ENCODE measurements at places on chromosomes 12 and 14.

DNA sequence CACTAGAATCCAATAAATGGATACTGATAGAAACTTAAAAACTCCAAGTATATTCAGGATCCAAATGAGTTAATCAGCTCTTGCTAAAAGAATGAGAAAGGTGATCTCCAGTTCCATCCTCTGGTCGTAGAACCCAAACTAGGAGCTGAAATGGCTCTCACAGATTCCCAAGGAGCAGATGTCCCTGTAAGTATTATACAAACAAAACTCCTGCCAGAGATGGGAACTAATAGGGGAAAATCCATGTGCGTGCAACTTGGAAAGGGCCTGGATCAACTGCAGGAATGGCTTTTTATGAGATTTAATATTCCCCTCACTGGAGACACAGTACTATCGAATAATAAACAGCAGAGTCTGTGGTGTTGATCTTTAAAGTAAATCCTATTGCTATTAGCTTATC, 309.2 kb upstream of the TBX3 start:
- no peak for DNase-seq

DNA sequence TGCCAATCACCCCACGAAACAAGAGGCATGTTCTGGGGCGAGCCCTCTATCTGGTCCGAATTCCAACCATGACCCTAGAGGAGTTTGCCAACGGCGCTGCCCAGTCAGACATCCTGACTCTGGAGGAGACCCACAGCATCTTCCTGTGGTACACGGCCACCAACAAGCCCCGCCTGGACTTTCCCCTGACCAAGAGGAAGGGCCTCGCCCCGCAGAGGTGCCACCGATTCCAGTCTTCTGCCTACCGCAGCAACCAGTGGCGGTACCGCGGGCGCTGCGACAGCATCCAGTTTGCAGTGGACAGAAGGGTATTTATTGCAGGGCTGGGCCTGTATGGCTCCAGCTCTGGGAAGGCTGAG, 1.7 kb downstream of the BTBD6 start:
- DNase-seq, result no peak

- no peak for DNase-seq
These were observed 19.7 kb upstream of the DUSP16 start for GRCh38 chr12:12582193-12582881.

- DNase-seq, result no peak
These were observed 4.4 kb downstream of the XRCC3 start for GRCh38 chr14:103710771-103711377.

- no peak for DNase-seq
These were observed 92.3 kb upstream of the SLCO1C1 start for GRCh38 chr12:20602641-20603391.

GRCh38 chr12:9077152-9078031, 38.3 kb downstream of the A2M start:
- no peak for DNase-seq

- DNase-seq, result peak; percentile 31
These were observed 1133.3 kb downstream of the BCL11B start for GRCh38 chr14:98138666-98139065.

GRCh38 chr12:26101350-26101734, 23.5 kb downstream of the BHLHE41 start:
- DNase-seq, result no peak

DNA sequence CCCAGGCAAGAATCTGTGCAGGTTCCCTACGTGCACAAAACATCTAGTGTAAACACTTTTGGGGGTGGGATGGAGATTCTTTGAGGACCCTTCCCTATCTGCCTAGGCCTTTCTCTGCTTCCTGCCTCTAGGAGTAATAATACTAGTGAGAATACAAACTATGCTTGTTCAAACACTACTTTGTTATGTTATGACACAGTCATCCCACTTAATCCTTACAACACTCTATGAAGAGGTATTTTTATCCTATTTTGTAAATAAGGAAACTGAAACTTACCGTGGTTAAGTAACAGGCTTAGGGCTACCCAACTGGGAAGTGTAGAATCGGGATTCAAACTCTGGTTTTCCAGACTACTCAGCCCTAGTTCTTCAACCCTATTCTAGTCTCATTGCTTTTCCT, 96.5 kb downstream of the KCNA5 start:
- no peak for DNase-seq

DNA sequence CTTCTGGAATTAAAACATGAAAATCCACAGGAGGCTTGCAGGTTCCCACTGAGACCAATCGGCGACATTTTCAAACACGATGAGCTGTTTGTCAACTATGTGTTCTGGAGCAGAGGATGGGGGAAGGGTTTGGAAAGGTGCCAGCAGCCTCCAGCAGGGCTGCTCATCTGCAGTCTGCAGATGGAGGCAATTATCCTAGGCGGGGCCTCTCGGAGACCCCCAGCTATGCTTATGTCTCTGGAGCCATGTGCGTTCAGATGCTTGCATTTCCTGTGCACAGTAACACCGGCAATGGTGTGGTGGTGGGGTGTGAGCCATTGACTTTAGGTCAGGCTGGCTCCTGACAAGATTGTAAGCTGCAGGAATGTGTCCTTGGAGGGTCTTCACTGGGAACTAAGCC, 51.7 kb downstream of the RPH3A start:
- DNase-seq, result no peak

DNA sequence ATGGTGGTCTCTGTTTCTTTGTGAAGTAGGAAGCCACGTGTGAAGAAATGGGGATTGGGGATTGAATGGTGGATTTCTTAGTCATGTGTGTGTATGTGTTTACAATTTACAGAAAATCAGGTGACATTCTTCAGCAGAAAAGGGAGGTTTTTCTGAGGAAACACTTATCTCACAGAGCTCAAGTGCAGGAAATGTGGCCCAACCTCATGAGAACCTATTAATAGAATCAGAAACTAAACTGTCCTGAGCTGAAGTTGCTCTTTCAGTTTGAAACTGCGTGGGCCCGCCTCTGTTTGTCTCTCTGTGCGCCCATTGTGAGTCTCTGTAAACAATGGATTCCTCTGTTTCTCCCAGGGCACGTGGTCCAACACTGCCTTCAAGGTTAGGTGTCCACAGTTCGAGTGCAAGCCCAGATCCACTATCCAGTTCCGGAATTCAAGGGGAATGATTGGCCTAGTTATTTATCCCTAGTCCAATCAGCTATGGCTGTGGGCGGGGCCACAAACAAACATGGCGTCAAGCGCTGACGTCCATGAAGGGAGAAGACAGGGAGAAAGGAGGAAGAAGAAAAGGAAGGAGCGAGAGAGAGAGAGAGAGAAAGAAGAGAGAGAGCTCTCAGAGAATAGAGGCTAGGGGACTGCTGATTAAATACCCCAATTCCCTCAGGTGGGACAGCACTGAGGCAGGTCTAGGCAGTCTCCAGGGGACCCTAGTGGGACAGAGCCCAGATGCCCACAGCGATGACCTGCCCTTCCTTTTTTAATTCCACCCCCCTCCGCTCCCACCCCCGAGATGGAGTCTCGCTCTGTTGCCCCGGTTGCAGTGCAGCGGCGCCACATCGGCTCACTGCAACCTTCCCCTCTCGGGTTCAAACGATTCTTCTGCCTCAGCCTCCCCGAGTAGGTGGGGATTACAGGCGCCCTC, 31.4 kb upstream of the C12orf76 start:
- peak; percentile 97 for DNase-seq

- no peak for DNase-seq
These were observed 21.8 kb downstream of the PDE6H start for GRCh38 chr12:14994610-14995009.

- no peak for DNase-seq
These were observed 26.3 kb downstream of the ETFBKMT start for GRCh38 chr12:31685801-31686200.

GRCh38 chr14:35416108-35416750, 11.7 kb upstream of the NFKBIA start:
- no peak for DNase-seq

DNA sequence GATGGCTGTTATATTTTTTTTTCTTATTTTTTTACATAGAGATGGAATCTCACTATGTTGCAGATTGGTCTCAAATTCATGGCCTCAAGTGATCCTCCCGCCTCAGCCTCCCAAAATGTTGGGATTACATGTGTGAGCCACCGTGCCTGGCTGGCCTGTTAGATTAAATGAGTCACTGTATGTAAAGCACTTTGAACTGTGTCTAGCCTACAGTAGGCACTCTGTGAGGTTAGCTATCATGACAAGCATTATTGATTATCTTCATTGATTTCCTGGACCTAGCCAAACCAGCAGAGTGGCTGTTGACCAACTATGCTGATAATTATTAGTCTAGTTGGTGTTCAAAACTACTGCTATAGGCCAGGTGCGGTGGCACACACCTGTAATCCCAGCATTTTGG, 42.6 kb downstream of the ARF6 start:
- DNase-seq, result no peak

DNA sequence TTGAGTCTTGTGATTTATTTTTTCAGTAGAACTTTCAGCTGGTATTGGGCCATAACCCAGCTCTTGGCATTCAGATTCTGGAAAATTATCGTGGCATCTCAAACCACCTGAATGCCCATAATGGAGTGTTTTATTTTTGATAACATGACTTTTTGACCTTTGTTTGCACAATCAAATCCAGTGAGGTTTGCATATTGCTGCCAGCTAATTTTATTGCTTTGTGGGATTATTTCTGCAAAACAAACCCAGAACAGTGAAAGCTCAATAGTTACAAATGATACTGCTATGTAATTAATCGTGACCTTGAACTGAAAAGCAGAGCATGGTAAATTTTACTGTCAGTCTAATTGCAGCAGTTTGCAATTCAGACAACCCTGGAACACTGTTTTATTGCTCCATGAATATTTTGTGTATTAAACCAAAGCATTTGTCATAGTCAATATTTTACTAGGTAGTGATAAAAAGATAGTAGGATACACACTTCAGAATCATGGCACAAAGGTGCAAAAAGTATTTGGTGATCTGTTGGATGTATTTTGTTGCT, 255.2 kb upstream of the NAV3 start:
- no peak for DNase-seq

- DNase-seq, result no peak
These were observed 1027.0 kb downstream of the VRK1 start for GRCh38 chr14:97824218-97824617.

DNA sequence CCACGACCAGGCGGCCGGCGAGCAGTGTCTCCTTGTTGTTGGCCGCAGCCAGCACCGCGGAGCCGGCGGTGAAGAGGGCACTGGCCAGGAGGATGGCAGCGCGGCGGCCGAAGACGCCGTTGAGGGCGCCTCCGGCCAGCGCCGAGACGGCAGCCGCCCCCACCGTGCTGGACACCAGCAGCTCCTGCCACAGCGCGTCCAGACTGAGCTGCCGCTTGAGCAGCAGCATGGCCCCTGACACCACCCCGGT, 691 bp downstream of the SLC2A13 start:
- no peak for DNase-seq

- DNase-seq, result no peak
These were observed 14.8 kb downstream of the IRAK3 start for GRCh38 chr12:66203820-66204219.

GRCh38 chr12:6341417-6342139, at the start of gene TNFRSF1A:
TNFRSF1A (minus strand) TSS chr12:6342076; CDS start chr12:6341814, 262 bp downstream.
- peak; percentile 45 for DNase-seq

DNA sequence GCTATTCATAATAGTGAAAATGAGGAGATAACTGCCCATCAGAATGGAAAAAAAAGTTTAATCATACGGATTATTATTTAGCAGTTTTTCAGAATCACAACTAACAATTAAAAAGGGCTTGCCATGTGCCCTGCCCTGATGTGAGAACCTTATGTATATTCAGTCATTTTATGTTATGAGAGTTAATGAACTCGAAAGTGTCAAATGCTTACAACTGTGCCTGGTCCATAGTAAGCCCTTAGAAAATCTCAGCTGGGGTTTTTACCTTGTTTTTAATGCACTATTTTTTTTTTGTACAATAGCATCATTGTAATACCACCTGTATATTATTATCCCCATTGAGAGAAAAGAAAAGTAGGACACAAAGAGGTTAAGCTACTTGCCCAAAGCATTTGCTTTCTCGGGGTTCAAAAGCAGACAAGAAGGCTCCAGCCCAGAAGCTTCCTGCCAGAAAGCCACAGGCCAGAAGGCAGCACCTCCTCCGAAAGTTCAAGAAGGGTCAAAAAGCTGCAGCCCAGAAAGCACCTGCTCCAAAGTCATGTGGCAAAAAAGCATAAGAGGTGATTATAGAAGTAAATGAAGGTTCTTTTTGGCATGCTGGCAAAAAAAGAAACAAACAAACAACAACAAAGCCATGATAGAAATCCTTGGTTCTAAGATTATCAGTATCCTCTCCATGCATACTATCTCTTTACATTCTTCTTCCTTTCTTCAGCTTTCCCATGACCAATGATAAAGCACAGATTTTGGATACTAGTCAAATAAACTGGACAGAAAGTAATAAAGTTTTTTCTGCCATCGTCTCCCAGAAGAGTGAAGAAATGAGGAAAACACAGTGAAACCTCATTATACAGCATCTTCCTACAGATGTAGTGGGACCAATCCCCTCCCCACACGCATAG, 59.1 kb upstream of the NAP1L1 start:
- DNase-seq, result no peak

DNA sequence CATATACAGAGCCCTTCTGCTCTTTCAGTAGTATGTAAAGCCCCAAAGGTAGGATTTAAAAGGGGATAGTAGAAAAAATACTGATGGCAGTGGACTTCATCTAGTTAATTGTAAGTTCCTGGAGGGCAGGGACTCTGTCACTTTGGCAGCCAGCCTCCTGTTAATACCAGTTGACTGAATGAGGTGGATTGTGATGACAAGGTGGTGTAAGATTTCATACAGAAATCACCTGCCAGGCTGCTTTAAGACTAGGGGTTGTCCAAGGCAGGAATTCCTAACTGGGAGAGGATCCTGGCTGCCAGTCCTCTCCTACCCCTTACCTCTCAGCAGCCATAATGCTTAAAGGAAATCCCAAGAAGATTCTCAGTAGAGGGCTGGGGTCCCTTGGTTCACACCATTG, 7.3 kb downstream of the DYRK2 start:
- DNase-seq, result no peak

- DNase-seq, result no peak
These were observed 583.9 kb upstream of the TBX3 start for GRCh38 chr12:115267891-115268290.

GRCh38 chr12:34403706-34404376, 381.5 kb downstream of the ALG10 start:
- no peak for DNase-seq

GRCh38 chr12:121264951-121265515, 31.5 kb downstream of the CAMKK2 start:
- no peak for DNase-seq

- no peak for DNase-seq
These were observed 190.8 kb downstream of the TTC7B start for GRCh38 chr14:90625445-90625844.

- DNase-seq, result no peak
These were observed 114.5 kb downstream of the ETV6 start for GRCh38 chr12:11763760-11764520.

DNA sequence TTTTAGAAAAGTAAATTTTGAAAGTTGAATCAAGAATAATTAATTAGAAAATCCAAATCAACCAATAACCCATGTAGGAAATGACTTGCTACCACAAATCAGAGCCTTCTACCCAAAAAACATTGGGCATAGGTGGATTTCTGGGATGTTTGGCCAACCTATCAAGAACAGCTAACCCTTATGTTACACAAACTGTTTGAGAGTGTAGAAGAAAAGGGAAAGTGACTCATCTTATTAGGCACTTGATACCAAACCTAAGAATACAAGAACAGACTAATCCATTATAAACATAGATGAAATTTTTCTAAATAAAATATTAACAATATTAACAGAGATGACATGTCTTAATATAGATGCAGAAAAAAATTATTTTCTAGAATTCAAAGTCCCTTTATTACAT, 260.4 kb downstream of the ZFP36L1 start:
- no peak for DNase-seq

GRCh38 chr12:123062681-123063486, 82.4 kb downstream of the ARL6IP4 start:
- no peak for DNase-seq

Data from putamen (tissue), 1 donor.